Progenitor cell of endocrine pancreas (in vitro differentiated cells): ENCODE measurements at places on chromosomes 4 and X. TPM values are rescaled to one million over a fixed set of nuclear protein-coding genes. Genes with fewer than 3 reads are reported as not detected.

The TLR1 gene
- 3.0 and 3.1 TPM in 2 replicates for total RNA-seq

The NEUROG2 gene
- not detected in 2 replicates for total RNA-seq

The GABRB1 gene
- total RNA-seq, result 1.2 and 1.6 TPM in 2 replicates

The SERPINA7 gene
- total RNA-seq, result not detected in 2 replicates

The CPLX1 gene
- total RNA-seq, result 1.4 and 2.0 TPM in 2 replicates

The NAP1L3 gene
- total RNA-seq, result 7.7 and 7.8 TPM in 2 replicates
